ENCODE measurements at places on chromosomes 3 and 15.

DNA sequence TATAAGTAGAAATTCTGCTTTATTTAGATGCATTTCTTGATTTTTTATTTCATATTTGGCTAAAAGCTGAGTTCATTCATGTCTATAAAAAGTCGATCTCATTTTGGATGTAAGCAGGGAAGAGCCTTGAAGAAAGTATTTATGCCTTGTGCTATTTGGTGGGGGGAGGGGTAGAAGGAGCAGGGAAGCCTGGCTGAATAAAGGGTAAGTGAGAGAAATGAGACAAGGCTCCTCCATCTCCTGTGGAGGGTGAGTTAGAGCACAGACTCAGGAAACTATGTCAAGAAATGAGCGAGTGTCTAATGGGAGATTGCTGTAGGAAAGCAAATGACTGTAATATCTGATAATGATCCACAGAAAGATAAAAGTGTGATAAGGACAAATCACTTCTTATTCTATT is 121.8 kb upstream of the ATP11B start:
- no peaks in the 10 kb centered on the region for H3K27me3 ChIP-seq
- no peaks in the 10 kb centered on the region for H3K36me3 ChIP-seq
- no peaks in the 10 kb centered on the region for H3K4me1 ChIP-seq
- no peak overlapping the region for H3K4me3 ChIP-seq

- no peaks in the 10 kb centered on the region for H3K36me3 ChIP-seq
- DNase-seq: no peak
- H3K27ac ChIP-seq: no peak overlapping the region
- H3K4me1 ChIP-seq: no peaks in the 10 kb centered on the region
Measured at GRCh38 chr3:124512881-124513609, 217.2 kb upstream of the UMPS start.

DNA sequence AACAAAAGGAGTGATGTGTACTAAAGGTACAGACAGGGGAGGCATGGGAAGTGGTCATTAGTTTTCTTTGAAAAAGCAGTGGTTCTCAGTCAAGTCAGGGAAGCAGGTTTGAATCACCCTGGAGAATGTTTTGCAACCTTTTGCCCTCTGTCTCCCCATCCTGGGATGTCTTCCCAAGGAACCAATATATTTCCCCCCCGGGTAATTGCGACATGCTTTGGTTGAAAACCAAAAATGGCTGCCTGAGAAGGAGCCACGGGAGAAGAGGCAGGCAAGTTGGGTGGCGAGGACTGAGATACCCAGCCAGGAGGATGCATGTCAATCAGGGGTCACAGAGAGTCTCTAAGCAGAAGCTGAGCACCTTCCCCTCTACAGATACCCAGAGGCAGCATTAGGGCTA is 20.2 kb upstream of the PPP1R2 start:
- H3K27me3 ChIP-seq: no peaks in the 10 kb centered on the region
- no peak for DNase-seq
- no peaks in the 10 kb centered on the region for H3K36me3 ChIP-seq

DNA sequence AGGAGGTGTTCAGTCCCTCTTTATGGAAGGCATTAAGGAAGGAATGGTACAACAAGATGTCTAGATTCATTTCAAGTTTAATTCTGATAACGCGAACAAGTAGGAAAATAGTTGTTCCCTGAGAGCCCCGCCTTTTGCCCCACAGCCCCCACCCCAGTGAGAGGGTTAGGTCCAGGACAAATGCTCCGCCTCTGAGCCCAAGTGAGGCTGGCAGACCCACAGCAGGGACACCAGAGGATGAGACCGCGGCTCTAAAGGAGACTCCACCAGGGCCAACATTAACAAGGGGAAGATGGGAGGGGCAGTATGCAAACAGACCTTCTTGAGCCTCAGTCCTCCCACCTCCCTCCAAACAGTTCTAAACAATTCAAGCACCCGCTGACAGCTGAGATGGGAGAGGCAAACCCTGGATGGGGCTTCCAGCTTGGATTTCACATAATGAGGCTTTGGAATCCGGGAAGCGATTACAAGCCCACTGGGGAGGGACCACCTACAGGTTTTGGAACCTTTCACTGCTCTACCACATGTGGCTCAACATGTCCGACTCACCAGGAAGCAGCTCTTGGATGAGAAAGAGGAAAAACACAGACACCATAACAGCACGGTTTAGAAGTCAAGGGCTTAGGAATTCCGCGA is 42.9 kb upstream of the IREB2 start:
- DNase-seq: no peak
- H3K27ac ChIP-seq: no peak overlapping the region
- H3K4me3 ChIP-seq: no peak overlapping the region
- no peaks in the 10 kb centered on the region for H3K36me3 ChIP-seq
- no peaks in the 10 kb centered on the region for H3K27me3 ChIP-seq
- H3K4me1 ChIP-seq: no peaks in the 10 kb centered on the region

- no peak overlapping the region for H3K4me3 ChIP-seq
- H3K27me3 ChIP-seq: no peaks in the 10 kb centered on the region
- H3K4me1 ChIP-seq: no peaks in the 10 kb centered on the region
- H3K27ac ChIP-seq: no peak overlapping the region
Measured at GRCh38 chr15:96102631-96103030, 227.9 kb upstream of the NR2F2 start.

DNA sequence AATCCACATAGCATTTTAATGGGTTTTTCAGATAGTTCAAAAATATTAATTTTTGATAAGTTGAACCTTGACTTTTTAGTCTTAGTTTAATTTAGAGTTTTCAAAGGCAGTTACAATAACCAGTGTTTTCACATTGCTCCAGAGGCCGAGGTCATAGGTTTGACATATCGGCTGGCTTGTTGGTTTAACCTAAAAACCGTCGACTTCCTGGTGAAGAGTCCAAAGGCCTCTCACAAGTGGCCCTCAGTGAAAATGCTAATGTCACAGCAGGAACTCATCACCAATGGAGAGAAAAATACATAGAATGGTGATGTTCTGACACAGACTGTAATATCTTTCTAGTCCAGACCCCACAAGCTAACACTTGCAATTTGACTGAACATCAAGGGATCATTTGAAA is 642.3 kb downstream of the PLOD2 start:
- no peak for DNase-seq
- H3K4me3 ChIP-seq: no peak overlapping the region
- H3K36me3 ChIP-seq: no peaks in the 10 kb centered on the region
- no peaks in the 10 kb centered on the region for H3K4me1 ChIP-seq
- H3K27ac ChIP-seq: no peak overlapping the region
